ENCODE measurements at places on chromosomes 5 and 9. TPM values are rescaled to one million over a fixed set of nuclear protein-coding genes. Genes with fewer than 3 reads are reported as not detected.
A peak's percentile ranks its signal among the peaks of the same experiment; 100 is the strongest.

GRCh38 chr9:126722252-126722921 lies 82.5 kb upstream of the ZBTB43 start:
- H3K4me3 ChIP-seq = peak overlapping the region; percentile 66
- H3K27me3 ChIP-seq = peaks cover 81% of the 10 kb centered on the region
- no peaks in the 10 kb centered on the region for H3K4me1 ChIP-seq
- H3K36me3 ChIP-seq = no peaks in the 10 kb centered on the region
- H3K27ac ChIP-seq = peak overlapping the region; percentile 81

DNA sequence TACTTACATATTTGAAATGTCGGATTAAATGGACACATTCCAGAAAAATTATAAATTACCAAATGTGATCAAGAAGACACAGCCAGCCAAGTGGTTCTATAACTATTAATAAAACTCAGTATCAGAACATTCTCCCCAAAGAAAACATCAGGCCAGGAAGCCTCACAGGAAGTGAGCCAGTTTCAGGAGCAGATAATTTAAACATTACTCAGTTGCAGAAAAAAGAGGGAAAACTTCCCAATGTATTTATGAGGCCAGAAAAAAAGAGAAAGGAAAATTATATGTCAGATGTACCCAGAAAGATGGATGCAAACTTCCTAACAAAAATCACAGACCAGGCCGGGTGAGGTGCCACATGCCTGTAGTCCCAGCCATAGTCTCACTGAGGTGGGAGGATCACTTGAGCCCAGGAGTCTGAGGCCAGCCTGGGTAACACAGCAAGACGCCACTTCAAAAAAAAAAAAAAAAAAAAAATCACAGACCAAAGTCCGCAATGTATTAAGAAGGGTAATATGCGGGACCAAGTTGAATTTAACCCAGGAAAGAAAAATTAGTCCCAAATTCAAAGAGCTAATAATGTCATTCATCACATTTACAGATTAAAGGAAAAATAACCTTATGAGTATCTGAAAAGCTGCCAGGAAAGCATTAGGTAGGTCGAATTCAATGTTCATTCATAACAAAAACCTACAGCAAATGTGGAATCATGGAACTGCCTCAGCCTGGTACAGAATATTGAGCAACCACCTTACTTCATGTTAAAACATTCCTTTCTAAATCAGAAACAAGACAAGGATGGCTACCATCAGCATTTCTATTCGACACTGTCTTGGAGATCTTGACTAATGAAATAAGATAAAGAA lies 37.2 kb upstream of the NRARP start:
- H3K36me3 ChIP-seq = no peaks in the 10 kb centered on the region
- H3K27me3 ChIP-seq = no peaks in the 10 kb centered on the region
- no peaks in the 10 kb centered on the region for H3K4me1 ChIP-seq
- H3K4me3 ChIP-seq = no peak overlapping the region
- DNase-seq = no peak

LCN12 gene
- total RNA-seq = 16.8 TPM

THBS4 gene
- total RNA-seq = 153 TPM

HTR1A gene
- total RNA-seq = not detected

DNA sequence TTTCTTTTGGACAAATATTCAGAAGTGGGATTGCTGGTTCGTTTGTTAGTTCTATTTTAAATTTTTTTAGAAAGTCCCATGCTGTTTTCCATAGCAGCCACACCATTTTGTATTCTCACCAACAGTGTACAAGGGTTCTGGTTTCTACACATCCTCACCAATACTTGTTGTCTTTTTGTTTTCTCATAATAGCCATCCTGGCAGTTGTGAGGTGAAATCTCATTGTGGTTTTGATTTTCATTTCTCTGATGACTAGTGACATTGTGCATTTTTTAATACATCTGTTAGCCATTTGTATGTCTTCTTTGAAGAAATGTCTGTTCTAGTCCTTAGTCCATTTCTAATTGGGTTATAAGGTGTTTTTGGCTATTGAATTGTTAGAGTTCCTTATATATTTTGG lies 214.3 kb downstream of the ARRDC3 start:
- H3K27ac ChIP-seq = no peak overlapping the region
- peaks cover 16% of the 10 kb centered on the region for H3K4me1 ChIP-seq
- H3K4me3 ChIP-seq = no peak overlapping the region
- no peaks in the 10 kb centered on the region for H3K27me3 ChIP-seq

PCDHA9 gene
- 0.39 TPM for total RNA-seq

DNA sequence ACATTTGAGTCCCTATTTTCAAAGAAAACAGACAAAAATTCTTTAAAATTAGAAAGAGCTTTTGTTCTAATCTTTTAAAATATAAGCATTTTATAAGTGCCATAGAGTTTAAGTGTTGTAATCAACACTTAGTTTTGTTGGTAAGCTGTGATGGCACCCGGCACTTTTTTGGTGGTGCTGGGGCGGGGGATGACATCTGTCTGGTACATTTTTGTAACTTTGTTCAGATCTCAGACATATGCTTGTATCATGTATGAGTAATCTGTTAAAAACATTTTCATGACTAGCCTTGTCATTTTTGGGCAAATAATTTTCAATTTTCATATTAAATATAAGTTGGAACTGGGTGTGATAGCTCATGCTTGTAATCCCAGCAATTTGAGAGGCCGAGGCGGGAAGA lies 51.7 kb downstream of the UBAP1 start:
- no peak overlapping the region for H3K4me3 ChIP-seq
- no peak for DNase-seq
- no peaks in the 10 kb centered on the region for H3K27me3 ChIP-seq
- H3K36me3 ChIP-seq = no peaks in the 10 kb centered on the region

DNA sequence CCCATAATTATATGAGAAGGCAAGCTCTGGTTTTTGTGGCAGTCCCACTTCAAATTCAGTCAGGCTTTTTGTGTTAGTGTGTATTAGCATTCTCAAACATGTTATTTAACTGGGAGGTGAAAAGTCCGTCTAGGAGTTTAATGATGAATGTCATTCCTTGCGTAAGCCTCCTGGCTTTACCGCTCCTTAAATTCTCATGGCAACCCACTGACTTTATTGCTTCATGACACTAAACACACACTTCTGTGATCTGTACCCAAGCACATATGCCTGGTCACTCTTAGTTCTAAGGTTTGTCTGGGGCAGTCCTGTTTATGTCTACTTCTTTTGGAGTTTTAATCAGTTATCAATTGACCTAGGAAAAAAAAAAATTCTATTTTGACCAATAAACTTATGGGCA lies 677.9 kb upstream of the DMAC1 start:
- DNase-seq = no peak
- no peaks in the 10 kb centered on the region for H3K27me3 ChIP-seq
- no peaks in the 10 kb centered on the region for H3K36me3 ChIP-seq
- H3K4me1 ChIP-seq = no peaks in the 10 kb centered on the region

DNA sequence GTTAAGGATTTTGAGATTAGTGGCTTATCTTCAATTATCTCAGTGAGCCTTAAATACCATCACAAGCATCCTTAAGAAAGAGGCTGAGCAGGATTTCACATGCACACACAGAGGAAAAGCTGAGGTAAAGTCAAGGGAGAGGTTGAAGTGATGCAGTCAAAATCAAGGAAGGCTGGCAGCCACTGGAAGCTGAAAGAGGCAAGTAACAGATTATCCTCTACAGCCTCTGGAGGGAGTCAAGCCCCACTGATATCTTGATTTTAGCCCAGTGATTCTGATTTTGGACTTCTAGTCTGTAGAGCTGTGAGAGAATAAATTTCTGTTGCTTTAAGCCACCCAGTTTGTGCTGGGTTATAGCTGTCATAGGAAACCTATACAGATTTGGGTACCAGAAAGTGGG lies 80.1 kb downstream of the ANKRD31 start:
- H3K4me3 ChIP-seq = no peak overlapping the region
- H3K4me1 ChIP-seq = no peaks in the 10 kb centered on the region
- no peak overlapping the region for H3K27ac ChIP-seq
- no peak for DNase-seq

DNA sequence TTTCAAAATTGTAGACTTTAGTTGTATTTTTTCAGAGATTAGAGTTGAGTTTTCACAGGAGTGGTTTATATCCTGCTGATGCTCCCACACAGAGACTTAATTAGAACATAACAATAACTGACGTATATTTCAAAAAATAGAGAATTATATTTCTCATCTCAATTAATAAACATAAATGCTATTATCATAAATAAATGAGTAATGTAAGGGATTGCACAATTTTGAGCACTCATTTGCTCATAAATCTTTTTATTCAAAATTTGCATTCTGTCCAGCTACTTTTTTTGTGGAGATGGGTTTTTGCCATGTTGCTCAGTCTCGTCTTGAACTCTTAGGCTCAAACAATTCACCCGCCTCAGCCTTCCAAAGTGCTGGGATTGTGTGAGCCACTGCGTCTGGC lies 515.7 kb upstream of the RORB start:
- no peak for DNase-seq
- H3K4me3 ChIP-seq = no peak overlapping the region
- H3K36me3 ChIP-seq = no peaks in the 10 kb centered on the region
- no peaks in the 10 kb centered on the region for H3K27me3 ChIP-seq
- no peak overlapping the region for H3K27ac ChIP-seq

DDX4 gene
- not detected for total RNA-seq

F2RL1 gene
- total RNA-seq = 0.20 TPM

ORM2 gene
- total RNA-seq = not detected

RMI1 gene
- total RNA-seq = 5.2 TPM

GRCh38 chr5:58548068-58548467 lies 34.8 kb upstream of the RAB3C start:
- no peaks in the 10 kb centered on the region for H3K36me3 ChIP-seq
- DNase-seq = no peak
- no peak overlapping the region for H3K27ac ChIP-seq
- H3K4me1 ChIP-seq = no peaks in the 10 kb centered on the region
- H3K27me3 ChIP-seq = no peaks in the 10 kb centered on the region

DNA sequence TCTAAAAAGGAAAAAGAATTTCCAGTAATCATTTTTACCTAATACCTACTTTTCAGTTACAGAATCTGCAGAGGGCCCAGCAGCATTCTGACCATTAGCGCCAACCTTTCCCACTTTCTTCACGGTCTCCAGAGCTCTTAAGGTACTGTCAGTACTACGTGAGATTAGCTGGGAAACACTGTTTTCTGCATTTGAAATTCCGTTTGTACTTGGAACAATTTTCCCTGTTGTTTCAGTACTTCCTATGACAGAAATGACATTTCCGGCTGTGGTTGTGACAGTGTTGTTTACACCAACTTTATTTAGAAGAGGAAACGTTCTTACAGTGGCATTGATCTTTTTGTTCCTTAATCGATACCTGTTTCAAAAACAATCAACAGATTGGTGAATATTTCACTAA lies 36.9 kb upstream of the PDCL start:
- H3K27ac ChIP-seq = no peak overlapping the region
- H3K4me1 ChIP-seq = no peaks in the 10 kb centered on the region
- peaks cover 38% of the 10 kb centered on the region for H3K36me3 ChIP-seq
- H3K4me3 ChIP-seq = no peak overlapping the region

DNA sequence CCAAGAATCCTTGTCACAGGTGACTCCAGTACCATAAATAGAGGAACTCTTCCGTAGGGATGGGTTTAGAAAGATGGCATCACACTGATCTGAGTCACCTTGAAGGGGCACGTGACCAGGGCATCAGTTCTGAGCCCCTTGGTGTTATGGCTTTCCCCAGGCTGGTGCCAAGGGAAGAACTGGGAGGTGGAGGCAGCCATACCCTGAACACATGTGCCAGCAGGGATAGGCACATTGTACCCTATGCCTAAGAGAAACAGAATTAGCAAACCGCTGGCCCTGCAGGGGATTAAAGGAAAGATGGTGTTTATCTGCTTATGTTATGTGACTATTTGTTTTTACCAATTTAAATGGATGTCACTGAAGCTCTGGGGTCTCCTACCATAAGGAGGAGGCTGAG lies 196.2 kb downstream of the RGS3 start:
- H3K27me3 ChIP-seq = peaks cover 20% of the 10 kb centered on the region
- H3K4me1 ChIP-seq = peaks cover 4% of the 10 kb centered on the region
- H3K36me3 ChIP-seq = no peaks in the 10 kb centered on the region
- no peak overlapping the region for H3K27ac ChIP-seq

DNA sequence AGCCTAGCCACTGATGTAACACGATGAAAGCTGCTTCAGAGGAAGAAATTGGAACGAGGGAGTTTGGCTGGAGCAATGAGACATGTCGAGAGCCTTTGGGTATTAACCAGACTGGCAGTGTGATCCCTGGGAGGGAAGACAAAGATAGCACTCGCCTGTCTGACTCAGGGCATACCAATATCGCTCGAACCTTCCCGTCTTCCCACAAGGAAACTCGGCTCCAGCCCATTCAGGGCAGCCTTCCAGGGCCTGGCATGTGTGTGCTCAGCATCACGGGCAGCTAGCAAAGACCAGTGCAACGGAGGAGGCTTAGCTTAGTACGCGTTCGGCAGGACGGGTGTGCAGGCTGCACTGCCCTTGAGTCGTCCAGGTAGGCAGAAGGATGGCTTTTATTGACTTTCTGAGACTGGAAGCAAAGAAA lies 356.9 kb upstream of the WWC1 start:
- no peaks in the 10 kb centered on the region for H3K36me3 ChIP-seq
- H3K27me3 ChIP-seq = no peaks in the 10 kb centered on the region
- no peak for DNase-seq
- peaks cover 21% of the 10 kb centered on the region for H3K4me1 ChIP-seq
- H3K4me3 ChIP-seq = no peak overlapping the region
- no peak overlapping the region for H3K27ac ChIP-seq

TMEM174 gene
- not detected for total RNA-seq

GRCh38 chr5:53130266-53130665 lies 20.7 kb upstream of the MOCS2 start:
- no peaks in the 10 kb centered on the region for H3K36me3 ChIP-seq
- H3K4me3 ChIP-seq = no peak overlapping the region
- no peaks in the 10 kb centered on the region for H3K4me1 ChIP-seq
- H3K27ac ChIP-seq = no peak overlapping the region
- no peaks in the 10 kb centered on the region for H3K27me3 ChIP-seq
